ENCODE measurements at places on chromosomes 6 and 20.

DNA sequence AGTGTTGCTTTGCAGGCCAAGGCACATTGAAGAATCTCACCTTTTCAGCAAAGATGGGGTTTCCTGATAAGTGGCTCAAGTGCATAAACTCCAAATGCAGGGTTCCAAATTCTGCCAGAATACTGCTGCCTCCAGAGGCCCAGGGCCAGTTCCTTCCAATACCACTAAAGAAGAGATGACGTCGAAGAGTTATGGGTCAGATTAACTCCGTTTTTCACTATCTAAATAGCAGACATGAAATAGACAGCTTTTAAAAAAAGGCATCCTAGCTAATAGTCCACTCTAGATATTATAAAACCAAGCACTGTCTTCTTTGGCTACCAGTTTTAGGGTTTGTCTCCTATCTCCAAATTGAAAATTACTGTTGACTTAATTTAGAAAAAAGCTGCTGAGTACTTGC, 126.3 kb upstream of the FAM184A start:
- DNase-seq = no peak

- DNase-seq = no peak
These were observed 223.8 kb downstream of the NRN1 start for GRCh38 chr6:5782783-5783547.

DNA sequence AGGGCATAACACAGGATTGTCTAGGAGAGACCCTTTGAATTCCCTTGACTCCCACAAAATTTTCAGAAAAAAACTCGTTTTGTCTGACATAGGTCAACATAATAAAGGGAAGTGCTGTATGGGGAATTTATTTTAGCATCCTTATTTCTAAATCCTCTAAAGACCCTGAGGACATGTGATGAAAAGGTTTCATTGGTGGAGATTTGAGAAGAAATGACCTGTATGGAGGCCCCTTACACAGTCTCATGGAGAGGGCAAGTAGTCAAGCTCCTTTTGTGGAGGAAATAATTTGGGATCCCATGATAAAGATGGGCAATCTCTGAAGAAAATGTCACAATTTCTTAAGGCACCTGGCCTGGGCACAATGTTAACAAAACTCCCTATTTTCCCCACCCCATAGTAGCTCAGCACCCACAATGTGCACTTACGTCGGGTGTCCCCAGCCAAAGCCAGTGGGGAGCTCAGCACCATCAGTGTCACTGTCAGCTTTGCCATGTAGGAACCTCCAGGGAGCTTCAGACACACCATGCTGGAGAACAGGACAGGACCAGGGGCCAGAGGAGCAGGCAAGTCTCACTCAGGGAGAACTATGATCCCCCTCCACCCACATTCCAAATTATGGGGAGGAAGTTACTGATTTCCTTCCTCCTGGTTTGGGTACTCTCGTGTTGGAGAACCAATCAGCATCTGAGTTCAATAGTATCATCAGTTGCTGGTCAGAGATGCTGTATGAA, at the start of gene HLA-DRB5:
Gene HLA-DRB5 (minus strand): TSS at position 591 of the 734 bp plus-strand sequence. CDS start 63 bp downstream, at position 528.
- no peak for DNase-seq

- no peak for DNase-seq
These were observed 72.2 kb downstream of the RWDD2A start for GRCh38 chr6:83265384-83265783.

GRCh38 chr20:6735942-6736845, 31.3 kb upstream of the BMP2 start:
- no peak for DNase-seq

- no peak for DNase-seq
These were observed 215.2 kb downstream of the PTPRK start for GRCh38 chr6:128305228-128305627.

GRCh38 chr6:1363729-1364572, 25.4 kb upstream of the FOXF2 start:
- no peak for DNase-seq

GRCh38 chr6:17865798-17866725, 121.4 kb downstream of the KIF13A start:
- no peak for DNase-seq
